CD4-positive, alpha-beta T cell treated with Interleukin-17A for 4 hours (primary cell): ENCODE measurements at places on chromosomes 6 and 20.
A peak's percentile ranks its signal among the peaks of the same experiment; 100 is the strongest.

DNA sequence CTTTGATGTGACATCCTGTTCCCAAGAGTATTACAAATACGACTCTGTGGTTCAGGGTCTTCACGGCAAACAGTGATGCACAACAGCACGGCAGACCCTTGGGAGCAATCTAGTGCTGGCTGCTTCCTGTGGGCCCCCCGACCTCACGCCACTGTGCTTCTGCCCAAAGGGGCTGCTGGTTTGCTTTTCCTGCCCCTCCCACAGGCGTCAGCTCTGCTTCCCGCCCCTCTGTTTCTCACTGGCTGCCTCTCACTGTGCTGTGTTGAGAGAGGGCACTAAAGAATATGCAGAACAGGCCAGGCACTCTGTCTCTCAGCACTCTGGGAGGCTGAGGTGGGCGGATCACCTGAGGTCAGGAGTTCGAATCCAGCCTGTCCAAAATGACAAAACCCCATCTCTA lies 554.5 kb upstream of the AGPAT4 start:
- no peak for DNase-seq

DNA sequence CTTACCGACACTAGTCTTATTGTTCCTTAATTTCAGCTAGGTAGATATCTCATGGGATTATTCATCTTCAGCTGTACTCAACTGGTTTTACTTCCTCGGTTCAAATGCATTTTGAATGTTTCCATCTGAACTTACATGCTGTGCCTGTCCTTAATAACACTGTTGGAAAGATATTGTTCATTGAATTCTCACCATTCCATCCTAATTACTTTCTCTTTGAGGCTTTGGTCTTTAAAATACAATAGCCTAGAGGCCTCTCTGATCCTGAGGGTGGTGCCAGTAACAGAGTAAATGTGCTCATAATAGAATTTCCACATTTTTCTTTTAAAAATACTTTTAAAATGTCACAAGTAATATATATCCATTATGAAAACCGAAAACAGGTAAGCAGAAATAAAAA lies 54.0 kb downstream of the IL20RA start:
- DNase-seq, result no peak

GRCh38 chr6:103617642-103618041 lies 1242.1 kb downstream of the HACE1 start:
- no peak for DNase-seq

DNA sequence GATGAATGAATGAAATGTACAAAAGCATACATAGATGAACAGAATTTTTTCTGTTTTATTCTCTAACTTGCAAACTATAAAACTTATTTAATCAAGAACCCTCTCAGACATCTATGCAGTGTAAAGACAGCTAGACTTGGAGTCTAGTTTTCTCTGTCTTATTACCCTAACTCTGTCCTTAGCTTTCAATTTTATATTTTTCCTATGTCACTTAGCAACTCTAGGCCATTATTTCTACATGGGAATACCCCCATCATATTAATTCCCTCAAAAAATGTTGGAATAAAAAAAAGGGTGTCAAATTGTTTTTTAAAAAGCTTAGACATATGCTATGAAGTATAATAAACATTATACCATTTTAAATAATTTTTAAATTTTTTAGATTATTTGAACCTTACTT lies 1.2 kb downstream of the RHAG start:
- DNase-seq, result no peak

- DNase-seq, result no peak
Observed at GRCh38 chr6:152124429-152125074, 317.1 kb downstream of the ESR1 start.

DNA sequence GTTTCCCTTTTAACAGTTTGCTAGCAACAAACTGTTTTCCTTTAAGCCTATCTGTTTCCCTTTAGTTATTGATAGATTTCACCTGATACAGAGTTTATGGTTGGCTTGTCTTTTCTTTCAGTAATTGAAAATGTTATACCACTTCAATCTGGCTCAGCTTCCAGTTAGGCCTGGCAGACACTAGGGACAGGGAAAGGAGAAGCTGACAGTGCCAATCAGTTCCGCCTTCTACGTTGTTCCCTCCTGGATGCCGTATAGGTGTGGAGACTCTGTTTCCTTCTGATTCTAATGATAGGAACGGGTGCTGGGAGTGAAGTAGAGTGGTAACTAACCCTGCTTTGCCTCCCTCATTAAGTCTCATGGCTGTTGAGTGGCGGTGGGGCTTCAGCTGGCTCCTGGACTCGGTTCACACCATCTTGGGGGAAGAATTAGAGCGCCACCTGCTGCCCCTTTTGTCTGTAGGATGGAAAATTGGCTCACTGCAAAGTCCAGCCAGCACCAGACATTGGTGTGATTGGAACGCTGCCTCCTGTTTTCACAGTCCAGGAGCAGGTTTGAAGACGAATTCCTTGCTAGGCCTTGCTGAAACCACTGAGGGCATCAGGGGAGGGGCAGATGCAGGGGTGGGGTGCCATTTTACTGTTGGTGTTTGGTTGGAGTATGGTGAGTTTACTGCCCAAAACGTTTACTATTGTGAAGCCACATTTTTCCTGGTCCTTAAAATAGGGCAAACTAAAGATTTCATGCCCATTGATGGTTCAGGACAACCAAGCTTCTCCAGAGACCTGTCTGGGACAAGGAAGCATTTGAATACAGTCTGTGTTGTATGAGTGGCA lies 1729.5 kb downstream of the GRIK2 start:
- DNase-seq, result no peak

GRCh38 chr20:14915356-14915755 lies 577.9 kb upstream of the FLRT3 start:
- DNase-seq, result no peak

DNA sequence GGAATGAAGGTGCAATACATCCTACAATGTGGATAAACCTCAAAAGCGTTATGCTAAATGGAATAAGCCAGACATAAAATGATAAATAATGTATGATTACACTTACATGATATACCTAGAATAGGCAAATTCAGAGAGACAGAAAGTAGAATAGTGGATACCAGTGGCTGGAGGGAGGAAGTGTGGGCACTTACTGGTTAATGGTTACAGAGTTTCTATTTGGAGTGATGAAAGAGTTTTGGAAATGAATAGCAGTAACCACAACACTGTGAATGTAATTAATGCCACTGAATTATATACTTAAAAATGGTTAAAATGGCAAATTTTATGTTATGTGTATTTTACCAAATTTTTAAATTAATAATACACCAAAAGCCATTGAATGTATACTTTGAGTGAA lies 71.4 kb upstream of the CST7 start:
- no peak for DNase-seq

DNA sequence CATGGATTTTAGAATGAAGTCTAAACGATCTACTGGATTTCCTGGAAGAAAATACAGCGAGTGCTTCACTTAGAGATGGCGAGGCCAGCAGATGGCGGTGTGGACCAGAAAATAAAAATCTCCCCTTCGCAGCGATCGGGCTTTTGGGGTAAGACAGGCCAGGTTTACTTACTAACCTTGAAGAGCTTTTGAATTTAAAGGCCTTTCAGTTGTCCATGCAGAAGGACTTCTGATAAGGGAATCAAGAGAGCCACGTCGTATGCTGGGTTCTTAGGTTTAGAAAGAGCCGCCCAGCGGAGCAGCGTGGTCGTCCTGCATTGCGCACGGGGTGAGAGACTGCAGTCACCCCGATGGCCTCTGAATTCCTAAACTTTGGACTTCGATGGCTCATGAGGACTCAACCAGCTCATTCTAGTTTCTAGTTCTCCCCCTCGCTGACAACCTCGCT lies 125.2 kb upstream of the RALGAPA2 start:
- peak; percentile 28 for DNase-seq

DNA sequence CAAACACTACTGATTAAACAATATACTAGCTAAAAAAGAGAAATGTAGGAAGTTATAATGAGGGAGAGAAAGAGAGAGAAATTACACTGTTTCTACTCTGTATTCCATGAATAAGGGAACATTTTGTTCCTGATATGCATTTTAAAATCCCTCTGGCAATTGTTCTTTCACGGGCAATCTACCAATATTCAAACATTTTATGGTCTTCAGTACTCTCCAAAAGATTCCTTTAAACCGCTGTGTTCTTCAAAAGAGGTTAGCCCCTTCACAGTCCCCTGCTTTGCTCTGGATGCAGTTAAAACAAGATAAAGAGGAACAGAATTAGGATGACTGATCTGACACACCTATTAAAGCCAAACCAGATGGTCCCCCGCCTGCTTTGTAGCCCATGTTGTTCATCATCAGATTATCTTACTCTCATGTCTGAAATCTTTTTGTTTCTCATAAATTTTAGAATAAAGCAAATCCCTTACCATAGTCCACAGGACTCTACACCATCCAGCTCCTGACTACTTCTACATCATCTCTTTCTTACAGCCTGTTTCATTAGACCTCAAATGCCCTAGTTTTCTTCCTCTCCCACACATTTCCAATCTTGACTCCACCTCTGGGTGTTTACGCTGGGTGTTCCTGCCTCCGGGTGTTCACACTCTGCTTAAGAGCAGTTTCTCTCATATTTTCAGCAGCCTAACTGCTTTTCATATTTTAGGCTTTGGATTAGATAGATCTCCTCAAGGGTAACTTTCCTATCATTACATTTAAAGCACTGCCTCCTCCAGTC lies 399.7 kb downstream of the COL12A1 start:
- no peak for DNase-seq

DNA sequence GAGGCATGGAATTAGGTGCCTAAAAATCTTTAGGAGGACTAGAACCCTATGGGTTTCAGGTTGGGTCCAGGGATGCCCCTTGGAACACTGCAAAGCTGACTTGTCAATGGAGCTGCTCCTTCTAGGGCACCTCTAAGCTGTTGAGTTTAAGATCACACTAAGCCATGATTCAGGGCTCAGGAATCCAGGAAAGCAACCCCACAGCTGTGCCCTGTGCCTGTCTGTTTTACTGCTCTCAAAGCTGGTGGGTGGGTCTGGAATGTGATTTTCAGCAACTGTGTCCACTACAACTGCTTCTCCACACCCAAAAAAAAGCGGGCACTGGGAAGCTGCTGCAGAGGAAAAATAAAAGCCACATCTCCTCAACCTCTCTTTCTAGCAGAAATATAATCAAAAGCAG lies 310.4 kb upstream of the MOCS1 start:
- DNase-seq, result no peak

DNA sequence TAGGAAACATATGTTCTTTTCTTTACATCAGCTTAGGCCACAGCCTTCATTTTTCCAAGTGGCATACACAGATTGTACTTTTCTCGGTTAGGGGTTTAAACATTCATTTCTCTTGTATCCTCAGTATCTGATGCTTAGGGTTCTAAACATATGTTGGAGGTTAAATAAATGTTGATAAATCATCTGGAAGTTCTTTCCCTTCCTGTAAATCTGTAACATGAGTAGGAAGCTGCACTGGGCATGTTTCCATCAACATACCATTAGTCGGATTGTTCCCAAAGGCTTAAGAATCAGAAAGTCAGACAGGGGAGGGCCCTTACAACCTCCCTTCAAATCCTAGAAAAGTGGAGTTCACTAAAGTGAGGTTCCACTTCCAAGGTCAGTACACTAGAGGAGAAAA lies 54.8 kb upstream of the BCLAF1 start:
- no peak for DNase-seq

DNA sequence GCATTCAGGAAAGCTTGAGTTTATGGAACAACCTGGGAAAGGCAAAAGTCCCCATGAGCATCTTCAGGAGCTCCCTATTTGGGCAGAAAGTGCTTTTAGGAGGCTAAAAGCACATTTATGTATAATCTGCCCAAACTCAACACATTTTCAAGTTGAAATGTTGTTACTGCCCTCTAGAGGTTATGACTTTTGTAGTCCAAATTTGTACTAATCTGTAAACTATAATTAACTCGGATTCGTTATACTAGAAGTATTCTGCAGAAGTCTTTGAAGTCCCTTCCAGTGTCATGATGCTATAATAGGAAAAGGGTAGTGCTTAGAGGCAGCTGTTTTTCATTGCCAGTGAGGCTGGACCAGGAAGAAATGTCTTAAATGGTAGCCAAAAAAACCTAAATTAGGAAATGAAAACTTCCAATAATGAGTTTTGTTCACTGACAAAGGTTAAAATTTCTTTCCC lies 44.8 kb upstream of the EMILIN3 start:
- DNase-seq, result no peak

DNA sequence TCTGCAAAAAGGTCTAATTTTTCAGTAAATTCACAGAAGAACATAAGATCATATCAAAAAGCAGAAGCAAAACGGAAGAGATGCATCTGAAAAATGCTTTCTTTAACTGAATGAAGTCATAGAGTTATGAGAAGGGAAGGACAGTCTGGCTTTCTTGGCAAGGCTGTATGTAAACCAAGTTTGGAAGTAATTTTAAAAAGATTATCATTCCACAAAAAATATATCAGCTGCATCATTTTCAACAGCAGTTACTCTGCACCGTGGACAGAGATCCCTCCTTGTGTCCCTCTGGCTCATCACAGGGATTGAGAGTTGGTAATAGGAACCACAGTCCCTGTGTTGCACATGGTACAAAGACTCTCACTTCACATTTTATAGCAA lies 258.5 kb downstream of the HIVEP2 start:
- DNase-seq, result no peak

DNA sequence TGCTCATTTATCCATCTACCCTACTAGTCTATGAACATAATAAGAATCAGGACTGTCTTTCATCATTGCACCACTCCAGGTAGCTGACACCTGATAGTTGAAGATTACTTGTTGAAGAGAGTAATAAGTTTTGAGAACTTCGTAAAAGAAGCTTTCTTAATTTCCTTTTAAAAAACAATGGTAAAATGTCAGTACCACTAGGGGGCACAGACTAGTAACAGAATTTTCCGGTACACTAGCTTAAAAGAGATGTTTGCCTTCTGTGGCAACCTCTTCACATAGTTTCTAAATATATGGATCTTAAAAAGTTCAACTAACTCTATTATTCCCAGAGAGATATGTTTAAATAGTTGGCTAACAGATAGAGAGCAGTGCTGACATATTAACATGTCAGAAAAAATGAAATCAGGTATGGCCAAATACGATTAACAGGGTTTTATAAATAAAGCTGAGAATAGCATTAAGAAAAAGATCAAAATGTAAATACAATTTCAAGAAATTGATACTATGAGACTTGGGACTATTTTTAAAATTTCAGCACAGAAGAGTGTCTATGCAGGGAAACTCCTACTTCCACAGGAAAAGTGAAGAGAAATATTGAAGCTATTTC lies 5.4 kb upstream of the KCNQ5 start:
- no peak for DNase-seq

GRCh38 chr6:134533991-134534390 lies 216.1 kb upstream of the SGK1 start:
- DNase-seq, result no peak

DNA sequence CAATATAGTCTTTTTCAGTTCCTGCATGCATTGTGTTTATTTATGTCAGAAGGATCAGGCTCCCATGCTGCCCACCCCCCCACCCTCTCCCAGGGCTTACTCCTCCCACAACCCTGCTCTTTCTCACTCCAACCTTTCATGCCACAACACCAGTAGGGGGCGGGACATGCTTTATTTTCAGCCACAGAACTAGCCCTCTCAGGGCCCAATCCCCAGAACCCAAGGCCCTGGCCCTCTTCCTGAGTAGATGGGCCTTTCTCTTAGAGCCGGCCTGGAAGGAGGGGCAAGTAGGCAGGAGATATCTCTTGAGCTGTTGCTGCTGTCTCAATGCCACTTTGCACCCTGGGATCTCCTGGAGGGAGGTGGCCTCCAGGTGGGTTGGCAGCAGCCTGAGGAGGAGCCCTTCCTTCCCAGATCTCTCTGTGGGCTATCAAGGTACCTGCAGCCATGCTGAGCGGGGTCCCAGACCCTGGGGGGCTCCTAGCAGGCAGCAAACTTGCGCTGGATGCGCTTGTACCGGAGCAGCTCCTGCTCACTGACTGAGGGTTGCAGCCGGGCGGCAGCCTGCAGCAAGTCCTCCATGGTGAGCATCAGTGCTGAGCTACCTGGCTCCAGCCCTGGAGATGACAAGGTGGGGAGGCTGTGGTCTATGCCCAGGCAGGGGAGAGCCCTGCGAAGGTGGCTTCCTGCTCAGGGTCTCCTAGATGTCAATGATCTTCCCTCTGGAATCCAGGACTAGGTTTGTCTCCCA lies 3.5 kb downstream of the GNMT start:
- peak; percentile 58 for DNase-seq
